Type B pancreatic cell (in vitro differentiated cells): ENCODE measurements at places on chromosomes 16 and 17. TPM values are rescaled to one million over a fixed set of nuclear protein-coding genes. Genes with fewer than 3 reads are reported as not detected.

DNA sequence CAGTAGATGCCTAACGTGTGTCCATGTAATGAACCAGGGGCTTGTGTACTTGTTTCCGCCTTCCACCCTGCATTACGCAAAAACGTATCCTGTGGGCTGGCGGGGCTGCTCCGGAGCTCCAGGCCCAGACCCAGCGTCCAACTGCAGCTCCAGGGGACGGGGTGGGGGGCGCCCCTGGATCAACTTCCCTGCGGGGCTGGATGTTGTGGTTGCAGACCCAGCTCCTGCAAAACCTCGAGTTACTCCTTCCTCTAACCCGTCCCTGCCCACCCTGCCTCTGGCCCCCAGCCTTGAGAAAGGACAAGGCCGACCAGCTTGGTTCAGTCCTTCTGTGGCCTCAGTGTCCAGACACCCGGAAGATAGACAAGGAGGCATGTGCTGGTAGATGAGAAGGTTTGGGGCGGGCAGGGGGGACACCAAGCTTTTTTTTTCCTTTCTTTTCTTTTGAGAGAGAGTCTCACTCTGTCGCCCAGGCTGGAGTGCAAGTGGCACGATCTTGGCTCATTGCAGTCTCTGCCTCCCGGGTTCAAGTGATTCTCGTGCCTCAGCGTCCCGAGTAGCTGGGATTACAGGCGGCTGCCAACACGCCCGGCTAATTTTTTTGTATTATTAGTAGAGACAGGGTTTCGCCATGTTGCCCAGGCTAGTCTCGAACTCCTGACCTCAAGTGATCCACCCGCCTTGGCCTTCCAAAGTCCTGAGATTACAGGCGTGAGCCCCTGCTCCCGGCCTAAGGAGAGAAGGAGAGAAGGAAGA is 731 bp upstream of the EXOC7 start:
- H3K27ac ChIP-seq, result peak overlapping the region; percentile 93
- peak; percentile 65 for DNase-seq
- peaks cover 16% of the 10 kb centered on the region for H3K4me1 ChIP-seq

DNA sequence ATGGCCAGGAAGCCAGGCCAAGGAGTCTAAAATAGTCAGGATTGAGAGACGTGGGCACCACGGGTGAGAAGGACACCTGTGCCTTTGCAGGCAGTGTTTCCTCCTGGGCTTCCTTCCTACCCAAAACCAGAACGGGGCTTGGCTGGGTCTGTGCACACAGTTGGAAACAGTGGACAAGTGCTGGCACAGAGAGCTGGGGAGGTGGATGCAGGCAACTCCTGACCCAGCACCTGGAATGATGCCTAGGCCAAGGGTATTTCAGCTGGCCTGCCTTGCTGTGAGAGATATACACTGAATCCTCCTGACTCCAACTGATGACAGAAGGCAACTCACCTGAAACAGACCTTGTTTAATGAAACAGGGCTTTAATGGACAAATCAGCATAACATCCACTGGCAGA is 186.2 kb downstream of the SLC39A11 start:
- no peaks in the 10 kb centered on the region for H3K36me3 ChIP-seq
- no peak overlapping the region for H3K4me3 ChIP-seq
- H3K27me3 ChIP-seq, result no peaks in the 10 kb centered on the region
- H3K4me1 ChIP-seq, result peaks cover 10% of the 10 kb centered on the region
- no peak for DNase-seq

GRCh38 chr17:36863676-36864612 is 73.3 kb upstream of the LHX1 start:
- DNase-seq, result no peak
- H3K4me3 ChIP-seq, result no peak overlapping the region
- no peak overlapping the region for H3K27ac ChIP-seq
- no peaks in the 10 kb centered on the region for H3K36me3 ChIP-seq
- H3K4me1 ChIP-seq, result peaks cover 5% of the 10 kb centered on the region

GRCh38 chr17:20125724-20126123 is 116.6 kb downstream of the SPECC1 start:
- H3K36me3 ChIP-seq, result no peaks in the 10 kb centered on the region
- no peak overlapping the region for H3K4me3 ChIP-seq
- H3K27ac ChIP-seq, result no peak overlapping the region
- H3K4me1 ChIP-seq, result peaks cover 4% of the 10 kb centered on the region

DNA sequence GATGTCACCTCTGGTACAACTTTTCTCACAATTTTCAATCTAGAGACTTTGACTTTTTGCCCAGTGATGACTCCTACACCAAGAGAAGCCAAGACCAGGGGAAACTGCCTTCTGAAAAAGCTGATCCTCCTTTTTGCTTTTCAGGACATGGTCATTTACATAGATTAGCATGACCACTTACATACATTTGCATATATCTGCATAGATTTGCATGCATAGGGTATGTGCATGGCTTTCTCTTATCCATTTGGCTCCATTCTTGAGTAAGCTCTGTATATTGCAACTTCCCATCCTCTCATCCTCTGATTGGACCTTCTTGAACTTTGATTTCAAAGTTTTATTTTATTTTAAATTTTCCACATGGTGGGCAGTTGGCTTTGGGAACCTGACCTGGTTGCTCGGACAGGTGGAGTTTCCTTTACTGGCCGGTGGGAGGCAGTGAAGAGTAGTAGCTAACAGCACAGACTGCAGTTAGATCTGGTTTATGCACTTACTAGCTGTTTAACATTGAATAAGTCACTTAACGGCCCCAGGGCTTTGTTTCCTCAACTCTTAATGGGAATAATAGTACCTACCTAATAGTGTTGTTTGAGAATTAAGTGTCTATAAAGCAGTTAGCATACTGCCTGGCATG is 92.9 kb downstream of the GPR139 start:
- DNase-seq, result no peak
- H3K27me3 ChIP-seq, result peaks cover 10% of the 10 kb centered on the region
- no peak overlapping the region for H3K4me3 ChIP-seq
- no peak overlapping the region for H3K27ac ChIP-seq
- H3K36me3 ChIP-seq, result no peaks in the 10 kb centered on the region

DNA sequence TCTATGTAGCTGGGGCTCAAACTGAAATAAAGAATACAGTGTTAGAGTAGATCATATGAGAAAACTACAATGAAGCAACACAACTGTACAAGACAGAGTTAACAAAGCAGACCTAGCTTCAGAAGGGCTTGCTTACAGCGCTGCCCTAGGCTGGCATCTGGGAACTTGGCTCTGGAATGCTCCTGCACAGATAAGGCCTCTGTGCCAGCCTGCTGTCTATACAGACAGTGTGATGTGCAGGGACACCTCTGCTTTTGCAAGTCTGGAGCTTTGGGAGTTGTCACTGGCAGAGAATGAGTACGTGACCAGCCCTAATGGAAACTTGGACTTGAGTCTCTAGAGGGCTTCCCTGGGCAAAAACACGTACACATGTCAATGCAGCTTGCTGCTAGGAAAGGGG is 32.1 kb upstream of the SLC38A8 start:
- no peak for DNase-seq
- peaks cover 29% of the 10 kb centered on the region for H3K36me3 ChIP-seq
- no peak overlapping the region for H3K27ac ChIP-seq
- no peaks in the 10 kb centered on the region for H3K27me3 ChIP-seq
- no peak overlapping the region for H3K4me3 ChIP-seq

DNA sequence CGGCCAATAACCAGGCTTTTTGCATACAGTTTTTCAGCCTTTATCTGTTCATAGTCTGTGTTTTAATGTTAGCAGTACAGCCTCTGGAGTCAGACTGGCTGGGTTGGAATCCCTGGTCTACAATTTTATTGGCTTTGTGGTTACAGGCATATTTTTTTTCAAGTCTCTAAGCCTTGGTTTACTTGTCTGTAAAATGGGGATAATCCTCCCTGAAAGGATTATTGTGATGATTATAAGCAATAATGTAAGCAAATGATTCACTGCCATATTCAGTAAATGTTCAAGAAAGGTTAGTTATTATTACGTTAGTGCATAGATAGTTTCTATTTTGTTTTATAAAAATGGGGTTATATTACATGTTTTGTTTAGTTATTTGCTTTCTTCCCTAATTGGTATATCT is 15.7 kb downstream of the COX10 start:
- no peaks in the 10 kb centered on the region for H3K27me3 ChIP-seq
- H3K36me3 ChIP-seq, result peaks cover 15% of the 10 kb centered on the region
- H3K27ac ChIP-seq, result no peak overlapping the region
- H3K4me1 ChIP-seq, result peaks cover 3% of the 10 kb centered on the region

- peaks cover 38% of the 10 kb centered on the region for H3K36me3 ChIP-seq
- no peak for DNase-seq
- no peaks in the 10 kb centered on the region for H3K27me3 ChIP-seq
- no peak overlapping the region for H3K4me3 ChIP-seq
- peaks cover 67% of the 10 kb centered on the region for H3K4me1 ChIP-seq
Measured at GRCh38 chr17:57293077-57293476, 36.8 kb downstream of the MSI2 start.

GRCh38 chr17:962166-962565 is 17.4 kb downstream of the NXN start:
- DNase-seq, result no peak
- H3K4me1 ChIP-seq, result peaks cover 33% of the 10 kb centered on the region
- peaks cover 11% of the 10 kb centered on the region for H3K36me3 ChIP-seq
- H3K4me3 ChIP-seq, result no peak overlapping the region
- no peaks in the 10 kb centered on the region for H3K27me3 ChIP-seq
- H3K27ac ChIP-seq, result peak overlapping the region; percentile 63

Gene KIF18B
- 14.8 and 49.3 TPM in 2 replicates for total RNA-seq

Gene CRYBA1
- 1.4 TPM in 1 of 2 replicates, not detected in the other for total RNA-seq

Gene OR3A3
- not detected in 2 replicates for total RNA-seq

Gene NETO2
- 33.6 and 50.3 TPM in 2 replicates for total RNA-seq
